ENCODE measurements at places on chromosomes 5 and 9.

GRCh38 chr9:32516241-32516640 is 9.8 kb downstream of the RIGI start:
- DNase-seq: no peak

DNA sequence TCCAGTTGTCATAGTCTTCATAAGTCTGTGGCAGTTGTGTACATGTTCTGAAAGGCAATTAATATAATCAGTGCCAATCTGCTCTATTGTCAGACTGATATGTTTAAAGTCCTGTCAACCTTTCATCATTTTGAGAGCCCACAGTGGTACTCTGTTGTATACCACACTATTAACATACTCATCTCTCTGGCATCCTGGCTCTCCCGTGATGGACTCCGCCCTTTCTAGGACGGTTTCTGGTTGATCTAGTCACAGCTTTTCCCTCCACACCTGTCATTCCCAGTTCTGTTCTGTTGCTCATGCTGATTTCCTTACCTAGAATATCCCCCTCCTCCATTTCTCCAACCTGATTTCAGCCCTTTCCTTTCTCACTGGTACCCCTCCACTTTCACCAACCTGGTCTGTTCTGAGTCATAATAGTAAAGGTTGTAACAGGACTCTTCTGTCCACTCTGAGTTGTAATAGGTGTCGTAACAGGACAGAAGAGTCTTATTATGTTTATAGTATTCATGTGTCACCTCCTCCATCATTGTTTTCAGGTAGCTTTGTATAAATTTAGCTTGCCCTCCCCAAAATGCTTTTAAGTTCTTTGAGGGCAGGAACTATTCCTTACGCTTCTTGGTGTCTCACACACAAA is 4.1 kb downstream of the PTCD2 start:
- DNase-seq: no peak

DNA sequence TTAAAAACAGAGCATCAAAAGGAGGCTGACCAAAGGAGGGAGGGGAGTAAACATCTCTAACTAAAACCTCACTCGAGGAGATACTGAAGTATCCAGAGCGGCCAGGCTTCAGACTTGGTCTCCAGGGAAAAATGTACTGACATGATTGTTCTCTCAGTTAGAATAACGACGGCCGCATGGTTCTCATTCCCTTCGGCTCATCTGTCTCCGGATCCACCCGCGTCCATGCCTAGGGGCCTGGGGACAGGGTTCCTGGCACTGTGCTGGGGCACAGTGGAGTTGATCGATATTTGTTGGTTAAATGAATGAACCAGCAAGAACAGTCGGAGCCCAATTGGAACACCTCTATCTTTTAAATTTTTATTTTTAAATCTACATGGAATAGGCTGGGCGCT is 167.1 kb upstream of the PHYKPL start:
- no peak for DNase-seq

DNA sequence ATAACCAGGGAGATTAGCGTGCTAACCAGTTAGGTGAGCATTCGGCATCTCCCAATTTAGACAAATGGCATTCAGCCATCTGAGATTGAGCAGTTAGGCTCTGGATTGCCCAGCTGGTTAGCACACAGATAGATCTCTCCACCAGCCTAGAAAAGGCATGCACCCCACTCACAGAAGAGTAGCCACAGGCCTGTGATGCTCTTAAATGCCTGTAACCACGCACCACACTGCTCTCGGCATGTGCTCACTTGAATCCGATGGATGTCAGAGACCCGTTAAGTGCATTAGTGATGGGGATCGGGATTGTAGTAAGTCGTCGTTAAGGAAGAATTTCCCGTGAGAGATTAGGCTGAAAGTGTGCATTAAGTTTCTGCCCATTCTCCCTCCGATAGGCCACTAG is 23.0 kb downstream of the MARCHF6 start:
- no peak for DNase-seq

- DNase-seq: no peak
These were observed 9.3 kb upstream of the TNC start for GRCh38 chr9:115127191-115127817.

DNA sequence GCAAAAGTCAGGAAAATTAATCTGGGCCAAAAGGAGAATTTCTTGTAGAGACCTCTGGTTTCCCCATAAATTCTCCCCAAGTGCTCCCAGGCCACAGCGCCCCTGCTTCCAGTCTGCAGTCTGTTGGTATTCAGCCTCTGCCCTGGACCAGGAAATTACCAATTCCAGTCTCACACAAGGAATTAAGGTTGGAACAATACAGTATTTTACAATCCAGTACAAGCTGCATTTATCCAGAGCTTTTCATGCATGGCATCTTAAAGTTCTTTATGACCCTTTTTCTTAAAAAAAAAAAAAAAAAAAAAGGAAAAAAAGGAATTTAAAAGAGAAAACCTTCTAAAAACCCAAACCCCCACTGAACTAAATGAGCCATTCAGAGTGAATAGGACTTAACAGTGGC is 139.6 kb upstream of the RANBP3L start:
- DNase-seq: no peak

- DNase-seq: no peak
These were observed 27.0 kb downstream of the CCNJL start for GRCh38 chr5:160285316-160285715.

DNA sequence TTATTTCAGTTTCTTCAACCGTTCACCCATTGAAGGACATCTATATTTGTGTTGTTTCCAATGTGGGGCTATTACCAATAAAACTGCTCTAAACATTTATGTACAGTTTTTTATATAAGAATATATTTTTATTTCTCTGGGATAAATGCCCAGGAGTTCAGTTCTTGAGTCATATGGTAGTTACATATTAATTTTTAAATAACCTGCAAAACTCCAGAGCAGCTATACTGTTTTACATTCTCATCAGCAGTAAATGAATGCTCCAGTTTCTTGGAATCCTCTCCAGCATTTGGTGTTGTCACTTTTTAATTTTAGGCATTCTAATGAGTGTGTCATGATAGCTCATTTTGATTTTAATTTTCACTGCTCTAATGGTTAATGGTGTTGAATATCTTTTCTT is 36.2 kb downstream of the CDK7 start:
- DNase-seq: no peak

DNA sequence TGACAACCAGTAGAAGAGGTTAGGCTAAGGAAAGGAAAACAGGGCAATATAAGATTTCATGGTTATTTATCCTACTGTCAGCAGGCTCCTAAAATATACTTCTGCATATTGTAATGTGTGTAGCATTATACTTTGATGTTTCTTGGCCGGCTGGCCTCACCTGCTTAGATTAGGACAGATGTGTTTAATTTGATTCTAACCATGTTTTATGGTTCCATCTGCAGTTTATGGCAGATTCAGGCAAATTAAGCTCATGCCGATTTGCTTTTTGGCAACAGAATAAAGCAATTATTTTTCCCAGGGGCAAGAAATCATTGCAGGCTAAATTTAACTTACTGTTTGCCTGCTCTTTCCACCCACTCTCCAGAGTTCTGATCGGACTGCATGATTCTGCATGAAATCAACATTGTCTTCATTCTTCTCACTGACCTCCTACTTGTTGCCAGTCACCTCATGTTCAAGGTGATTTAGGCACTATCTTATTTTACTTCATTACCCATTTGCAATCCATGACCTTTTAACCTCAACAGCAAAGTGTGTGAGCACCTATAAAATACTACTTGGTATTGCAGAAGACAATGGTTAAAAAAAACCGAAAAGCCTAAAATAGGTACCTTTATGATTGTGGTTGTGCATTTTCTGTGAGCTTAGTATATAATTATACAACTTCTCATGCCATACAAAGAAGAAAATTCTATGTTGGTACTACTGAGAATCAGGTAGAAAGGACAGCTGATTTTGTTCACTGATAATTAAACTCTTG is 125.2 kb downstream of the EDIL3 start:
- no peak for DNase-seq

DNA sequence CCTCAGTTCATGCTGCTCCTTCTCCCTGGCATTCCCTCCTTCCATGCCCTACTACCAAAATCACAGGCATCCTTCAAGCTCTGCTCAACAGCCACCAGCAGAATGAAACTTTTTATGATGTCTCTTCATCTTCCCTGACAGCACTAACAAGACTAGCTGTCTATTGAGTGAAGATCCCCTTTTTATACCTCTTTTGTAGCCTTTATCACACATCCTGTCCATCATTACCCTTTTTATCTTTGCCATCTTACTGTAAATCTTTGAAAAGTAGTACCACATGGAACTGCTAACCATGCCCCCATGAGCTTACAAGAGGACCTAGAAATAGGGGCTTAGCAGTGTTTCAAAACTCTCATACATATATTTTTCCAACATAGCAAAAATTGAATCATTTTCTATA is 10.8 kb upstream of the ADRB2 start:
- DNase-seq: no peak

DNA sequence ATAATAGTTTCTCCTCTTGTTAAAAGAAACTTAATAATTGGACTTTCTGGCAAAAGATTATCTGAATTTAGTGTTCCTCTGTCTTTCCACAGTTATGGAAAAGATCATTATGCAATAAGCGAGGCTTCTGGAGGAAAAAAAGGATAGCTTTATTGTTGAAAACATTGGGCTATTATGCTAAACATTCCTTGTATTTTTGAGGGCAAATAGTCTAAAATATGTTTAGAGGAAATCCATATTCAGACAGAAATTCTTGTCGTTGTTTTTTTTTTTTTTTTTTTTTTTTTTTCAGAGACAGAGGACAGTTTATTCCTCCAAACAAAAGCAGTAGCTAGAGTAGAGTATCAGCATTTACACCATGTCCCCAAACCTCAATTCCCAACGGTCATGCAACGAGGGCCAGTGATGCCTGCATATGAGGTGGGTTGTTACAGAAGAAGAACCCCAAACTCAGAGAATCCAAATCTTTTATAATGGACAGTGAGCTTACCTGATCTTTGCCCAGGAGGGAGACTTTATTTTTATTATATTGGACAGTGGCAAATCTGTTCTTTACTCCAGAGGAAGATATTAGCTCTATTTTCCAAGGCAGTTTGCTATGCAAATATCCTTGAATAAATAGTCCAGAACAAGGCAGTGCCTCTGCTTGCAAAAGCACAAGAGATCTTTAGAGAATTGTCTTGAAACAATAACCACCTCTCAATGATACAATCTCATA is 48.4 kb upstream of the CDK5RAP2 start:
- no peak for DNase-seq

GRCh38 chr9:125541840-125542243 is 165.2 kb downstream of the MAPKAP1 start:
- no peak for DNase-seq

- DNase-seq: no peak
These were observed 16.9 kb downstream of the CKMT2 start for GRCh38 chr5:81250004-81250403.

GRCh38 chr5:128082551-128083032 is 974 bp upstream of the SLC12A2 start:
- no peak for DNase-seq

- DNase-seq: no peak
These were observed 61.3 kb upstream of the TYRP1 start for GRCh38 chr9:12631866-12632265.

DNA sequence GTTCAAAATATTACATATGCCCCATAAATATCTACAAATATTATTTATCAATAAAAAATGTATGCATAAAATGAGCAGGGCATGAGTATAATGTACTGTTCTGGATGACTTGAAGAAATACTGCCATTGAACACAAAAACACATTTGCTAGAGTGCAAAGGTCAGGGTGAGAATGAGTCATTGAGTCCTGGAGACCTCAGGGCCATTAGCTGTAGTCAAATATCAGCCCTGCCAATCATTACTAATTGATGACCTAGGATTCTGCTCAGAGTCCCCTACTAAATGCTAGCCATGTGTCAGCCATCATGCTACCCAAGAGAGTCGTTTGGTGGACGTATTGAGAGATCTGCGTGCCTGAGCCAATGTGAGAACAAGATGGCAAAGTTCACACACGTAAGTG is 80.3 kb upstream of the FAM169A start:
- DNase-seq: no peak

- DNase-seq: no peak
These were observed 165.2 kb downstream of the PDE4D start for GRCh38 chr5:59728356-59728755.

DNA sequence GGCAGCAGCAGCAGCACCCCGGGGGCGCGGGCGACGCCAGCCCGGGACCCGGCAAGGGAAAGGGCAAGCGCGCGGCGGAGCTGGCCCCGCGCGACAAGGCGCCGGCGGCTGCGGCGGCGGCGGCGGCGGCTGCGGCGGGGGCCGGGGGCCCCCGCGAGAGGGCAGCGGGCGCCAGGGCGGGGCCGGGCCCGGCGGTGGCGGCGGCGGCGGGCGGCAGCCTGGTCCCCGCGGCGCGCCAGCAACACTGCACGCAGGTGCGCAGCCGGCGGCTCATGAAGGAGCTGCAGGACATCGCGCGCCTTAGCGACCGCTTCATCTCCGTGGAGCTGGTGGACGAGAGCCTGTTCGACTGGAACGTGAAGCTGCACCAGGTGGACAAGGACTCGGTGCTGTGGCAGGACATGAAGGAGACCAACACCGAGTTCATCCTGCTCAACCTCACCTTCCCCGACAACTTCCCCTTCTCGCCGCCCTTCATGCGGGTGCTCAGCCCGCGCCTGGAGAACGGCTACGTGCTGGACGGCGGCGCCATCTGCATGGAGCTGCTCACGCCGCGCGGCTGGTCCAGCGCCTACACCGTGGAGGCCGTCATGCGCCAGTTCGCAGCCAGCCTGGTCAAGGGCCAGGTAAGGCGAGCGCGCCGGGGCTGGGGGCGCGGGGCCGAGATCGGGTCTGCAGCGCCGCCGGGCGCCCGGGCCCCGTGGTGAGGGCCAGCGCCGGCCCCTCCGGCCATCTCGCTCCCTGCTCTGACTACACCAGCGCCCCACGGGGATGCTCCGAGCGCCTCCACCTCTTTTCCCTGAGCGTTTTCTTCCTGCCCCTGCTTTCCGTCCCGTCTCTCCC is at the start of gene UBE2QL1:
UBE2QL1 (plus strand) TSS at position 238 of the 843 bp plus-strand sequence; CDS start at position 273, 35 bp downstream.
- no peak for DNase-seq

GRCh38 chr5:68277431-68277830 is 61.9 kb downstream of the PIK3R1 start:
- no peak for DNase-seq

DNA sequence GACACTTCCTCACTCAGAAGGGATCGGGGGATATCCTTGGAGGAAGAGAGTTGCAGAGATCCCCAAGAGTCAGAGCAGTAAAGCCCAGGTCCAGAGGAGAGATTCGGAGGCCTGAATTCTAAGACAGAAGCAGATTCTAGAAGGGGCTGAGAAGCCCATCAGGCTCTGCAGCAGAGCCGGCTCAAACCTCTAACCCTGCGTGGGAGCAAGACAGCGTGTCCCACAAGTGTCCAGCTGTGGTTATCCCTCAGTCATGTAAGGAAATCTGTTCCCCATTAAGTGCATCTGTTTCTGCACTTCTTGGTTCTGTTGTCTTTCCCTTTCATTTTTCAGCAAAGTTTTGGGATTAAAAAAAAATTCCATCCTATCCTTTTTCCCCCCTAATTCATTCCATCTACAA is 4.8 kb upstream of the DIAPH1 start:
- no peak for DNase-seq

- DNase-seq: no peak
These were observed 36.2 kb downstream of the STC2 start for GRCh38 chr5:173291722-173292658.

- no peak for DNase-seq
These were observed 3.9 kb downstream of the EXOC3 start for GRCh38 chr5:446883-447263.

GRCh38 chr9:132991351-132992300 is 13.1 kb downstream of the GFI1B start:
- no peak for DNase-seq

GRCh38 chr5:160159991-160160792 is 40.9 kb upstream of the PWWP2A start:
- no peak for DNase-seq

Measured in SIG-M5 (cell line).